ENCODE measurements at places on chromosomes 2 and 18. TPM values are rescaled to one million over a fixed set of nuclear protein-coding genes. Genes with fewer than 3 reads are reported as not detected.

DNA sequence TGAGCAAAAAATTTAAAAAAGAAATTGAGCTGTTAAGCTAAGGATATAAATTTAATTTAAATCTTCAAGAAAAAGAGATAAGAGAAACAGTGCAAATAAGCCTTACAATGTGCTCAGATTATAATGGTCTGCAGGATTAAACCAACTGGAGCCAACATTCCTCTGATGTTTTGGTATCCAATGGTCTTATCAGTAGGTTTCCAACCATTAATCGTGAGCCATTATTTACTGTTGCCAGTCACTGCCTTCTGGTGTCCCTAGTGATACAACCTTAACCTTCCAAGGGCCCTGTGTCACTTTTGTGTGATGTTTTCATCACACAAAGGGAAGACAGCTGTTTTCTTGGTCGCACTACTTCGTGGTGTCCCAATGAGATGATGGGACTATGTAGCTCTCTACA, 134.5 kb upstream of the CTAGE1 start:
- no peak for DNase-seq

GRCh38 chr2:8090748-8091700, 590.8 kb upstream of the ID2 start:
- DNase-seq: peak; percentile 97

DNA sequence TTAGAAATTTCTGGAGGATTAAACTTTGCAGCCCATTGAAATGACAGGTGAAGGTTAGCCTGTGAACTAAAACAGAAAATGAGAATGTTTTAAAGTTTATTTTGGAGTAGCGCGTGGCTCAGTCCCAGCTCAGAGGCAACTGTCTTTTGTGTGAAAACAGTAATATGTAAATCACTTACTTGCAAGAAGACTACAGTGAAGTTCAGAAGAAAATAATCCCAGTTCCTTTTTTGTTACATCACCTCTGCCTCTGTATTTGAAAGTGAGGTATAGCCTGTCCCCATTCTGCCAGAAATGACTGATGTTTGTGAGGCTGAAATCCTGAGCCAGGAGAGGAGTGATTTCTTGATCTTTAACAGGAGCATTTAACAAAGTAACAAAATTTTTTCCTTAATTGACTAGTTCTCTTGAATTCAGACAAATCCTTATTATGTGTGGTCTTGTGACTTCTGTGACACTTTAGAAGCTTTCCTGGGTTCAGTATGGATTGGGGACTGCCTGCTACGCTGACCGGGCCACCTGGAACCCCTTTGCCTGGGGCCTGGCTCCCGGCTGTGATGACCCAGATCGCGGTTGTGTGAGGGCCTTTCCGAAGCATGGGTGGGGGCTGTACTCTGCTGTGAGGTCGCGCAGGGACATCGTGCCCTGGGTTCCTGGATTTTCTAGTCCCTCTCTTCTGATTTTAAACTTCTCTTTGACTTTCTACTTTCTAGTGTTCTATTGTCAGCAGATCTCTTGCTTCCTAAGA, 24.3 kb downstream of the TRAPPC12 start:
- DNase-seq: no peak

- no peak for DNase-seq
Measured at GRCh38 chr2:239787538-239788050, 237.5 kb downstream of the NDUFA10 start.

DNA sequence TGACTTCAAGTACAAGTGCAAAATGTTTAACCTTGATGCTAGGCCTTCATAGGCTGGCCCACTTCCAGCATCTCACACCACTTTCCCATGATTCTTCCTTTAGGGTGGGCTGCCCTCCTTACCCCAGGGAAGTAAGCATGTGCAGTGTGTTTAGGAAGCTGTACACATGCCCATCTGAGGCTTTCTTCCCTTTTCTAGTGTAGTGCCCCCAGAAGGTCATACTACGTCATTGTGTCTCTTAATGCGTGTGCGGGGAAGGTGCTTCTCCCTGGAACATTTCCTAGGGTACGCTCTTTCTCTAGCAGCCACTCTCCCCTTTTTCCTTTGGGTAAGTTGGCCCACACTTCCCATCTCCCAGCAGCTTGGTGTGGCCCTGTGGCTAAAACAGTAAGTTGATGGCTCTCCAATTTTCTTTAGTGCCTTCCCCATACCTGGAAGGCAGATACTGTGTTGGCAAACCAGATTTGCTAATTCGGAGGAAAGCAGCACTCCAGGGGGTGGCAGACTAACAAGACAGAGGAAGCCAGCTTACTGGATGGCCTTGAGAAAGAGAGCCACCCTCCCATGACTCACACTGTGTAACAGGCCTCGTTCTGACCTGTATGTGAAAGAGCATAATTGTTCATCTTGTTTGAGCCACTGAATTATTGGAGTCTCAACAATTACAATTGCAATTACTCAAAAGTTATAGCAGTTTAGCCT, 1.1 kb upstream of the SULT6B1 start:
- peak; percentile 86 for DNase-seq

DNA sequence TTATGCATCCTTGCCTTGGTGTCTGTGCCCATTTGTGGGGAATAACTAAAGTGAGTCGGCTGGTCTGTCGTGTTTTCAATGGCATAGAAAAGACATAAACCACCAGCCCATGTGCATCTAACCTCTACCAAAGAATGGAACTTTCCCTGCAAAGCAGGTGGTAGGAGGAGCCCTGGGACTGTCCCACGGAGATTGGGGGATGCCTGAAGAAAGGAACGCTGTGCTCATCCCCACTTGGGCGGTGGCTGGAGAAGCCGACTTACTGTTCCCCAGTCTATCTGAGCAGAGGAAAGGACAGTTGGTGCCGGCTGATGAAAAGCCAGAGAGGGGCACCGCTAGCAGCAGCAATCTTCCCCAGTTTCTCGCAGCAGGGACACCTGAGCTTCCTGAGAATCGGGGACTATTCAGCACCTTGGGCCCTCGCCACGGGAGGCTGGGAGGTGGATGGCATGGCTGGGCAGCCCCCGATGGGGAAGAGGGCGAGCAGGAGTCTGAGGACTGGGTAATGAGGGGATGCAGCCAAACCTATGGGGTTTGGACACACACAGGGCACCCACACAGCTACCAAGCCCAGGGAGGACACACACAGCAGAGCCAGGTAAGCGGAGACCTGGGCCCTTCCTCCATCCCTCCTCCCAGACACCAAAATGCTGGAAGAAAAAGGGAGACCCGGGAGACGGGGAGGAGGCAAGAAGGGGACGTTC, 53.7 kb upstream of the AGAP1 start:
- DNase-seq: no peak

GRCh38 chr2:173400760-173401159, 46.1 kb downstream of the CDCA7 start:
- peak; percentile 34 for DNase-seq

DNA sequence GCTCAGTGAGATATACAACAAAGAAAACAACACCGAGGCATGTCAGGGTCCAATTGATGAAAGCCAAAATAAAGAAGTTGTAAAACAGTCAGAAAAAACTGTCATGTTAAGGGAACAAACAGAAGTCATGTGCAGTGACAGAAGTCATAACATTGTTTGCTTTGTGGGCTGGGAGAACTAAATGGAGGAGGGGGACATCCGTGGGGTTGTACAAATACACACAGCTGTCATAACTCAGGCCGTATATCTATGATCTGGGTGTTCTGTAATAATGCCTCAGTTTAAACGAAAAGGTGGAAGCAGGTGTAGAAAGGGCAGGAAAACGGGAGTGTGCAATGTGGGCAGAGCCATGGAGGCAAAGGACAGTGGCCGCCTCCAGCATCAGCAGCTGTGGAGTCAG, 27.3 kb downstream of the TIMM21 start:
- no peak for DNase-seq

- no peak for DNase-seq
Measured at GRCh38 chr2:200255549-200255948, 50.9 kb upstream of the SPATS2L start.

The ABCB11 gene
- total RNA-seq: not detected

The DCC gene
- not detected for total RNA-seq

The SCYGR4 gene
- total RNA-seq: not detected

The TUBA4B gene
- not detected for total RNA-seq

All from RPMI7951 (cell line).